Left kidney (tissue), 8 donors: ENCODE measurements at places on chromosomes 5 and 9.

GRCh38 chr9:125961072-125961471 is 213.9 kb downstream of the PBX3 start:
- DNase-seq: no peak

DNA sequence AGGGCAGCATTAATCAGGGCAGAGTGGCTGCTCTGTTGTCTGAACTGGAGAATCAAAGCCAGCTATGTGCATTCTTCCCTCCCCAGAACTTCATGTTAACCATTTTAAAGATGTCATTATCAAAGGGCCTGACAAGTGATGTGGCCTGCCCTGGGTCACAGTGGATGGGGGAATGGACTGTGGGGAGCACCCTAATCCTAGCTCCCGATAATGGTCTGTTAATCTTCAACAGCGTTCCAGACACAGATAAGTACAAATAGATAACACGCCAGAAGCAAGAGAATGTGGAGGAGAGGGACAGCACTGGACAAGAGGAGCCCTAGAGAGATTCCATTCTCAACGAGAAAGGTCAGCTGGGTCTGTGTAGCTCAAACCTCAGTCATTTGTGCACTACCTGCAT is 77.5 kb downstream of the DPYSL3 start:
- DNase-seq: no peak

GRCh38 chr9:101442318-101442717 is 6.7 kb upstream of the ALDOB start:
- no peak for DNase-seq

- no peak for DNase-seq
Observed at GRCh38 chr5:32503261-32503660, 58.7 kb upstream of the ZFR start.

GRCh38 chr5:6309949-6310348 is 68.4 kb downstream of the MED10 start:
- no peak for DNase-seq

DNA sequence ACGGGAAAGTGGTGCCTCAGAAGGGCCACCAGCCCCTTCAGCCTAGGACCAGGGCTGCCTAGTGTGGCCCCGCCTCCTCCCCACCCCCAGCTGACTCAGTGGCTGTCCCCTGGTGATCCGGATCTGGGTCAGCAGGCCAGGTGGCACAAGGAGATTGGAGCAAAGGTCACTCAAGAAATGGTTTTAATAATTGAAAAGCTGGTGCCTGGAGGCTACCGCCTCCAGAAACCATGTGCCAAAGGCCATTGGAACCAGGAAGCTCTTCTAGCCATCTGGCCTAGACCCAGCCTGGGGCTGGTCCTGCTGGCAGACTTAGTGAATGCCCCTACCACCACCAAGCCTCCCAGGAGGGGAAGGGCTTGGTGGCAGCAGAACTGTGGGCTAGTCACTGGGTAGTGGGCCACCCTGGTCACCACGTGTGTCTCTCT is 1.5 kb downstream of the ST6GALNAC4 start:
- DNase-seq: no peak
